ENCODE measurements at places on chromosomes 16 and 17. TPM values are rescaled to one million over a fixed set of nuclear protein-coding genes. Genes with fewer than 3 reads are reported as not detected.
A peak's percentile ranks its signal among the peaks of the same experiment; 100 is the strongest.

GRCh38 chr17:78645421-78646295 is 68.5 kb upstream of the DNAH17 start:
- no peak for DNase-seq

- DNase-seq: no peak
Measured at GRCh38 chr17:6753006-6753445, 2.8 kb upstream of the XAF1 start.

GRCh38 chr17:65522751-65523404 is 38.6 kb downstream of the AXIN2 start:
- DNase-seq: no peak

GRCh38 chr17:37802712-37803416 is 58.0 kb upstream of the HNF1B start:
- DNase-seq: no peak

GRCh38 chr17:8647956-8648355 is 17.4 kb upstream of the MYH10 start:
- no peak for DNase-seq

DNA sequence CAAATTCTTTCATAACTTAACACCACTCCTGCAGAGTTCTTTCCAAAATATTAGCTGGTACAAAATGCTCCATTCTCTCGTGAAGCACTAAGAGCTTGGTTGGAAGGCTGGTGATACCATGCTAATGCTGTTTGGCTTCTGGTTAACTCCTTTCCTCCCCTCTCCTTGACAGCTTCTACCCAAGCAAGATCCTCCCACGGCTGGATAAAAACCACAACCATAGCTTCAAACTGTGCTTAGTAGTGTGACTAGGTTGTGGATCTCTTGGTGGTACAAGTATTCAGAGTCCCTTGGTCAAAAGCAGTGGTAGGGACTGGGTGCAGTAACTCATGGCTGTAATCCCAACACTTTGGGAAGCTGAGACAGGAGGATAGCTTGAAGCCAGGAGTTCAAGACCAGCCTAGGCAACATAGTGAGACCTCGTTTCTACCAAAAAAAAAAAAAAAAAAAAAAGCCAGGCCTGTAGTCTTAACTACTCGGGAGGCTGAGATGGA is 2.3 kb downstream of the PHAF1 start:
- DNase-seq: no peak

GRCh38 chr17:78974635-78975591 is 4.8 kb downstream of the LGALS3BP start:
- DNase-seq: peak; percentile 77

GRCh38 chr16:14576069-14576468 is 54.0 kb downstream of the PARN start:
- DNase-seq: no peak

DNA sequence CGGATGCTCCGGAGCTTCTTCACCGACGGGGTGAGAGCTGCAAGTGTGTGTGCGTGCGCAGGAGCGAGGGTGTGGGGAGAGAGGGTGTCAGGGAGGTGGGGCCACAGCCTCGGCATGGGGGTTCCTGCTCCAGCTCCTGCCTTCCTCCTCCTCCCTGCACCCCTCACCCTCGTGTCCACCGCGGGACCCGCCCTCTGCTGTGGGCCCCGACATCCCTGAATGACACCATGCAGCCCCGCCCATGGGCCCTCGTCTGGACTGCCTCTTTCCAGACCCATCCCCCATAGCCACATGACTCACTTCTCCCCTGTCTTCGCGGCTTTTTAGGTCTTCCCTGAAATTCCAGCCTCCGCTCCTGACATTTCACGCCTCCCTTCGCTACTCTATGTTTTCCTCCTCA is 41.6 kb downstream of the ARHGAP23 start:
- DNase-seq: no peak

DNA sequence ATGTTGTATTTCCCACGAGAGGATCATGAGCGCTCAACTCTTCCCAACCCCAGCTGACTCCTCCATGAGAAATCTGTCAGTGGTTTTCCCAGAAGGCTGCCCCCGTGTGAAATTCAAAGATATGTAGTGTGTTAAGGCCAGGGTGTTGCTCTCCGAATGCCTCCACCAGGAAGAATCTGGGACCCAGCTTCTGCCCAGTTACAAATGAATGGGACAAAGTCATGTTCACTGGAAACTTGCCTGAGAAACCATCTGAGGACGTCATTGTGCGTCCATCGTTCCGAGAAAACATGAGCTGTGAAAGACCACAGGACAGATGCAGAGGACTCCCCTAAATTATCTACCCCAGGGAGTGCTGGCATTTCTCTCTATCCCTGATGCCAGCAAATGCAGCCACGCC is 86.0 kb downstream of the AIPL1 start:
- no peak for DNase-seq

- no peak for DNase-seq
Measured at GRCh38 chr17:836151-836550, 54.0 kb downstream of the MRM3 start.

DNA sequence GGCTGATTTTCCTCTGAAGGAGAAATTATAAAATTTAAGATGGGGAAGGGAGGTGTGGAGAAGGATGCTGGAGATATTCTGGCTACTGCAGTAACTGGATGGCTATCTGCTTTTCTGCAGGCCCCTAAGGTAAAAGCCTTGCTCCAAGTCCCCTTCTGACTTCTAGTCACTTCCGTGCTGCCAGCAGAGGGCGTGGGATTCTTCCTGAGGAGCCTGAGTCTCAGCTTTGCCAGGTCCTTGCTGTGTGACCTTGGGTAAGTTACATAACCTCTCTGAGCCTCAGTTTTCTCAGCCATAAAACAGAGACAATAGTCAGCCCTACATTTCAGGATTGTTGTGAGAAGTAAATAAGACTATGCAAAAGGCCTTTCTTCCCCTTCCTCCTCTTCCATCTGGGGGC is 24.3 kb upstream of the TMEM220 start:
- no peak for DNase-seq

GRCh38 chr17:72614871-72615626 is 477.4 kb downstream of the SLC39A11 start:
- DNase-seq: no peak

DNA sequence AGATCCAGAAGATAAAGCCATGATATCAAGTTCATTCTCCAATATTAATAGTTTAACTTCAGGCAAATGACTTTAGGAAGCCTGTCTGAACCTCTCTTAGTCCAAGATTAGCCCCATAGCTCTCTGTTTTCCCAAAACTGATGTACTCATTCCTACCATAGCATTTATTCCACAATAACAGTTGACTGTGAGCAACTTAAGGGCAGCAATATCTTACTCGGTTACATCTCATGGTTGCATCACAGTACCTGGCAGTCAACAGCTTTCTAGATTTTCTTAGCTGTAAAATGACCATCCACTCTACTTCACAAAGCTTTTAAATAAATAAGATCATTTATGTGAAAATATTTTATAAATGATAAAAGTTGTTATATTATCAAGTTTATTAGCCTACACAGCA is 58.2 kb upstream of the STAC2 start:
- DNase-seq: no peak

DNA sequence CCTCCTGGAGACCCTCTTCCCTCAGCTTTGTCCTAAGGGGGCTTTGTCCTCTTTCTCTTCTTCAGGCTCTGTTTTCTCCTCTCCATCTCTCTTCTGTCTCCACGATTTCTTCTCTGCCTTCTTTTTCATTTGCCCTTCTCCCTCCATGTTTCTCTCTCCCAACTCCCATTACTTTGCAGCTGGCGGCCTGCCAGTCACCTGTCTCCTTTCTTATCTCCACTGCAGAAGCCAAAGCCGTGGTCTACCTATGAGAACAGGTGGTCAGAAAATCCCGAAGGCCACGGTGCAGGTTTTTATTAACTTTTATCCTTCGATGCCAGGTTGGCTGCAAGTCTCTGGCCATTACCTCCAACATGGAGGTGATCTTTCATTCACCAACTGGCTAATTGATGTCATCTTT is 45.1 kb downstream of the FZD2 start:
- no peak for DNase-seq

DNA sequence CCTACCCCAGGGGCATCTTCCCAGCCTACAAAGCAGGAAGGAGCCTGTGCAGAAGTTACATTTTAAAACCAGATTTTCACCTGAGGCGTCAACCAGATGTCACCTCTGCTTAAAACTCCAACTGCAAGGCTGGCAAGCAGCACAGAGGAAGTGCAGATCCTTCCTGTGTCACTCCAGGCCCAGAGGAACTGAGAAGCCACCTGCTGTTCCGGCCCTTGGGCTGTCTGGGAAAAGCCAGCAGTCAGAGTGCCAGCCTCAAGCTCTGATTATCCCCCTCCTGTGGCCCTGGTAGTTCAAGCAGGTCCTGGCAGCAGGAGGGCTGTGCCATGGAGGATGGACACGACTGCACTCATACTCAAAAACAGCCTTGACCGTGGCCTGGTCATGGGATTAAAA is 10.2 kb downstream of the POLR2C start:
- no peak for DNase-seq

DNA sequence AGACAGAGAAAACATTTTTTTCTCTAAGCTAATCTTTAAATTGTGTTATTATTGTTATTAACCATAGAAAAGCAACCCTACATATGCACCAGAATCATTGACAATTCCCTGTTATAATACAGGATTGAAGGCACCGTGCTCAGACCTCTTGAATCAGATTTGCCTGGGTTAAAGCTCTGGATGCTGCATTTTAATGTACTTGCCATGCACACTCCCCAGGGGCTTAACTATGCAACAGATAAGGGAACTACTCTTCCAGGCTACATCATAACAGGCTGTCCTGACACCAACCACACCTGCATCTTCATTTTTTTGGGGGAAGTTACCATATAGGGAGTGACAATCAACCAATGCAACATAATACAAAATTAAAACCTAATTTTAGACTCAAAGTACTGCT is 1187.6 kb upstream of the CDH8 start:
- DNase-seq: no peak

- DNase-seq: no peak
Measured at GRCh38 chr16:88426018-88426417, 27.1 kb upstream of the ZFPM1 start.

- no peak for DNase-seq
Measured at GRCh38 chr17:13491916-13492736, 109.6 kb downstream of the HS3ST3A1 start.

DNA sequence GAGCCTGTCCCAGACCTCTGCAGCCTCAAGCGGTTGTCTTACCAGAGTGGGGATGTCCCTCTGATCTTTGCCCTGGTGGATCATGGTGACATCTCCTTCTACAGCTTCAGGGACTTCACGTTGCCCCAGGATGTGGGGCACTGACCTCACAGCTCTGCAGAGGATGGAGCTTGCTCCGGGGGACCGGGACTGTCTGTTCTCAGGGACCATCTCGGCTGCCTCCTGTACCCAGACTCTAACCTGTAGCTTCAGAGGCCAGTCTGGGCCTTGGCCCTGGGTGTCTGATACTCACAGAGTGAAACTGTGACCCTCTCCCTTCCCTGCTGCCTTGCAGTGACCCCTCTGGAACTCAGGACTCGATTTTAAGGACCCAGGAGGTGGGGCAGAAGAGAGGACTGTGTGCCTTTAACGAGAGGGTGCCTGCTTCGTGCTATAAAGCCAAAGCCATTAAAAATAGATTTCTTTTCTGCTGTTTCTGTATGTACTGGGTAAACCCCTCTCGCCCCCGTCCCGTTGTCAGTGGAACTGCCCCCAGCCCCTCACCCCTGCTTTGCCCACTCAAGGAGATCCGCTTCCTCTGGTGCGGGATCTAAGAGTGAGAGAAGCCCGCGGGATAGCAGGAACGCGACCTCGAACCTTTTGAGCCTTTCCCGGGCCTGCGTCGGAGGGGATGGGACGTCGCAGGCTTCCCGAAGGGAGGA is 1.1 kb upstream of the LLGL2 start:
- DNase-seq: no peak

DNA sequence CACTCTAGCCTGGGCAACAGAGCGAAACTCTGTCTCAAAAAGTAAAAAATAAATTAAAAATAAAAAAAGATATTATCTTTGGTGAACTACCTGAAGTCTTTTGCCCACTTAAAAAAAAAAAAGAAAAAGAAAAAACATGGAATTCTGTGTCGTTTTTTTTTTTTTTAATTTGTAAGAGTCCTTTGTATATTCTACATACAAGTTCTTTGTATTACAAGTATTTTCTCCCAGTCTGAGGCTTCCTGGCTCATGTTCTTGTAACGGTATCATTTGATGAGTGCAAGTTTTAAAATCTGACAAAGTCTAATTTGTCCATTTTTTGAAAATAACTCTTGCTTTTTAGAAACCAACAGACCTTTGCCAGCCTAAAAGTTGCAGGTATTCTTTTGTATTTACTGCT is 12.2 kb upstream of the CBX2 start:
- DNase-seq: no peak

GRCh38 chr16:2447920-2448583 is 11.9 kb upstream of the TEDC2 start:
- no peak for DNase-seq

GRCh38 chr17:76009969-76010661 is 9.5 kb downstream of the CDK3 start:
- DNase-seq: no peak

Gene RMI2
- 7.2 TPM for total RNA-seq

Gene TAT
- total RNA-seq: not detected

Gene DLX4
- not detected for total RNA-seq

Gene TIMM22
- 10.3 TPM for total RNA-seq

Gene MT1X
- total RNA-seq: 6.0 TPM

Gene CACNG5
- 14.7 TPM for total RNA-seq

Data from cerebellum (tissue), 4 donors.